ENCODE measurements at places on chromosomes 5 and 9. TPM values are rescaled to one million over a fixed set of nuclear protein-coding genes. Genes with fewer than 3 reads are reported as not detected.

Gene BARHL1
- not detected for total RNA-seq

Gene ANKH
- 25.5 TPM for total RNA-seq

Gene GMCL2
- total RNA-seq, result not detected

Gene GPBP1
- 35.1 TPM for total RNA-seq

Gene EPB41L4B
- total RNA-seq, result 1.1 TPM

Gene CA9
- 1.6 TPM for total RNA-seq

Gene INSL6
- not detected for total RNA-seq

Gene ERBIN
- 41.6 TPM for total RNA-seq

DNA sequence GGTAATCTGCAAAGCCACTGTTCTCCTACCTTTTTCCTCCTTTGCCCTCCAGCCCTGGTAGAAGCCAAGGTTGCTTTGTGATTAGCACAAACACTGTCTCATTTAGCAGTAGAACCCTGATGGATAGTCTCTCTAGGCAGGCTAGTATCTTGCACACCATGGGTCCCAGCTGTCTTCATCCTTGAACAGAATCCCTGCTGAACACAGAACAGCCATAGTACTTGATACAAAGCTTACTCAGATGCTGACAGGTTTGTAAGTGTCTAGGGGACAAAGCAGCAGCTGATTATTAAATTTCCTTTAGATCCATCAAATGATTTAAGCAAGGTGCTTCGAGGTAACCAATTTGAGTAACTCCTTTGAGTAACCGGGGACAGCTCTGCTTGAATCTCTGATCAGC, 163.7 kb upstream of the PPP1R2B start:
- ATAC-seq, result no peak

GRCh38 chr9:128719919-128720605, 3.9 kb downstream of the ZDHHC12 start:
- ATAC-seq, result no peak

DNA sequence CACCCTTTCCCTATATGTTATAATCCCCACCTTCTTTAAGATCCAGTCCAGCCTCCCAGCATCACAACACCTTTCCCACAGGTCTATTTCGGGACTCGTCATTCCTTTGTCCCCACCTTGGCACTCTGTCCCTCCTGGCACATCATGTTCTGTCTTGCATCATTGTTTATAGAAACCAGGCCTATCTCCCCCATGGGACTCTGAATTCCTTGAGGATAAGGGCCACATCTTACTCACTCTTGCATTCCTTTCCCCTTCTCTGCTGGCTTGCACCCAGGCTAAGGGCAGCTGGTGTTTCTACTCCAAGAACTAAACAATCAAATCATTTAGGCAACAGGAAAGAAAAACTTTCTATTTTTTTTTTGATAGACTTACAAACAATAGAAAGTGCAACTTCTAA, 205.7 kb downstream of the AGTPBP1 start:
- ATAC-seq, result no peak

- no peak for ATAC-seq
These were observed 320.5 kb upstream of the CD180 start for GRCh38 chr5:67516948-67517565.

DNA sequence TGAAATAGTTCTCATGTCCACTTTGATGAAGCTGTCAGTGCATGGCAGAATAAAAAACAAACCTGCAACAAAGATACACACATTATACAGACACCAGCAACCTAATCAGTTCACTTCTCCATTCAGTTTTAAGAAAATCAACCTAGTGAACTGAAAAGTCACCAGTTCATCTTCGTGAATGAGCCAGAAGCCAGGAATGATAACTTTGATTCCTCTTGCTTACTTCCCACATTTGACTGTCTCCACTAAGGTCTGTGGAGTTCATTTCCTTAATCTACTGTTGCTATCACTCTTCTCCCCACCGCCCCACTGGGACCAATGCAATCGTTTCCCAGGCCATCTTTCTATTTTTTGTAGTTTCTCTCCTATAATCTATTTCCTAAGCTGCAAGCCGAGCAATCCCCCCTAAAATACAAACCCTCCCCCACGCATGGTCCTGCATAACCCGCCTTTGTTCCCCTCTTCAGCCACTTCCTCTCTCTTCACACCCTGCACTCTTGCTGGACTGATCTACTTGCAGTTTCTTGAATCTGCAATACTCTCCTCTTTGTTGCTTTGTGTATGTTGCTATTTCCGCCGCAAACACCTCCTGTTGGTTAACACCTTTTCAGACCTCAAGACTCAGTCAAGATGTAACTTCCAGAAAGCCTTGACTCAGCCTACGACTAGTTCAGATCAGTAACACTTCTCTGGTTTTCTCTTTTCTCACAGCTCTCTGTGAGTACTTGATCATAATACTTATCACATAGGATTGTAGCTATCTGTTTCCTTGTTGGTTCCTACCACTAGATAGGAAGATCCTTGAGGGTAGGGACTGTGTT, 16.6 kb downstream of the STOM start:
- no peak for ATAC-seq

DNA sequence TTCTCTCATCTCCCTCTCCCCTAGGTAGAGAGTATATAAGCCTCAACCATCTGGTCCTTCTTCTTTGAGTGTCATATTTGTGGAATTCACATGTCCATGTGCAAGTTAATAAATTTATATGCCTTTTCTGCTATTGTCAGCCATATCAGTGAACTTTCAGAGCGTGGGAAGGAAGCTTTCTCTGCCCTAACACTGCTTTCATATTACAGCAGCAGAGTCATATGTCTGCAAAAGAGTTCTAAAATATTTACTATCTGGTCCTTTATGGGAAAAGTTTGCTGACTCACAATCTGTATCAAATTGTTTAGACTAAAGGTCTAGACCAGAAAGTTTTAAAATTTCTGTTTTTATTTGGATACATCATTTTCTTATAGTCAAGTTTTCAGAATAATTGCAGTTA, 669.0 kb downstream of the LRRC70 start:
- no peak for ATAC-seq

GRCh38 chr5:141373673-141374317, at the start of gene PCDHGA6:
Gene PCDHGA6 (plus strand): TSS chr5:141373891. CDS start chr5:141374084, 193 bp downstream.
- no peak for ATAC-seq

DNA sequence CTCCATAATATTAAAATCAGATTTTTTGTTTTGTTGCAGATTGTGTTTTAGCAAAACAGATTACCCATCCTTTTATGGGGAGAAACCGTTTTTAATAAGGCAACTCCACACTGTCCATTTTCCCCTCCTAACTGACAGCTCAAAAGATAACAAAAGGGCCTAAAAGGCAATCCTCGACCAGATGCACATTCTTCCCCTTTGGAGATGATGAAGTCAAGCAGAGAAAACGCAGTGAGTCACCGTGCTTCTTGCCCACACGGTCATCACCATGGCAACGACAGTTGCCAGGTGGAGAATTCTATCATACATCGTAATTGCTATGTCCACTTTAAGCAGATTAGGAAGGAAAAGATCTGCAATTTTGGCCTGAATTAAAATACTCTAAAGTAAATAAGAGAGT, 96.4 kb downstream of the DIRAS2 start:
- ATAC-seq, result no peak

- ATAC-seq, result no peak
These were observed 182.5 kb upstream of the RAD23B start for GRCh38 chr9:107100591-107100990.

DNA sequence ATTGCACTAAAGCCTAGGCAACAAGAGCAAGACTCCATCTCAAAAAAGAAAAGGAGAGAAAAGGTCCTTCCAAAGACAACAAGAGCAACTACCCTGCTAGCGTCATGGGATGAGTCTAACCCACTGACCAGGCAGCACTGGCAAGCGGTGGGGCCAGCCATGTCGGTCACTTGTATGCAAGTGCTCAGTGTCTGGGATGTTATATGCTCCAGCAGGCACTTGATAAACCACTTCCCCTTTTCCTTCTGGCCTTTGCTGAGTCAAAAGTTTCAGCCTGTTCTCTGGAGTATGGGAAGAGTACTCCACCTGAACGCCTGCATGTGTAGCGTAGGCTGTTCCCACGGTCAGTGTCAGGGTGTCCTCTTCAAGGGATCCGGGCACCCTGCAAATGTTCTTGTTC, 9.2 kb upstream of the MXD3 start:
- peak; percentile 12 for ATAC-seq

DNA sequence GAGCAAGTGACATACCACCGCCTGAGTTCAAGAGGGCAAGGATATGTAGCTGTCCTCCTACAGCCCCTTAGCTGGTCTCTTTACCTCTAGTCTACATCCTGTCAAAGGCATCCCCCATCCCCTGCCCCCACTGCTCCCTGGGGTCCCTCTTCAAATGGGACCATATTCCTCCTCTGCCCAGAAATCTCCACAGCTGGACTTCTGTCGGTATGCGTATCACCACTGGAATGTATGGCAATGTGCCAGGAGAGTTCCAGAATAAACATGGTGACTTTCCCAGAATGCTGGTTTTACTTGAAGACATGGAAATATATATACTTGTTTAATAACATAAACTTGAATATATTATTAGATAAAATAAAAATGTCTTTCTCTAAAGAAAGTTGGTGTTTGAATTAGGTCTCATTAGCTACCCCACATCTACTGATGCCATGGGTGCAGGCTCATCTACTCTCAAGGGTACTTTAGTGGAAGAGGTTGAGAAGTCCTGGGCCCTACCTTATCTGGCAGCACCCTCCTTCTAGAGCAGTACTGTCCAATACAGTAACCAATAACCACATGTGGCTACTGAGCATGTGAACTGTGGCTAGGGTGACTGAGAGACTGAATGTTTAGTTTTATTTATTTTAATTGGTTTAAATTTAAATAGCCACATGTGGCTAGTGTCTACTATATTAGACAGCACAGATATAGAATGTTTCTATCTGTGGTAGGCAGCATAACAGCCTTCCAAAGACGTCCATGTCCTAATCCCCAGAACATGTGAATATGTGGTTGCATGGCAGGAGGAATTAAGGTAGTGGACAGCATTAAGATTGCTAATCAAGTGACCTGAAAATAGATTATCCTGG, 181.7 kb upstream of the SLC30A5 start:
- no peak for ATAC-seq

- no peak for ATAC-seq
These were observed 19.4 kb downstream of the AMBP start for GRCh38 chr9:114058688-114059046.

GRCh38 chr5:161414896-161415295, 131.6 kb downstream of the GABRB2 start:
- ATAC-seq, result no peak

DNA sequence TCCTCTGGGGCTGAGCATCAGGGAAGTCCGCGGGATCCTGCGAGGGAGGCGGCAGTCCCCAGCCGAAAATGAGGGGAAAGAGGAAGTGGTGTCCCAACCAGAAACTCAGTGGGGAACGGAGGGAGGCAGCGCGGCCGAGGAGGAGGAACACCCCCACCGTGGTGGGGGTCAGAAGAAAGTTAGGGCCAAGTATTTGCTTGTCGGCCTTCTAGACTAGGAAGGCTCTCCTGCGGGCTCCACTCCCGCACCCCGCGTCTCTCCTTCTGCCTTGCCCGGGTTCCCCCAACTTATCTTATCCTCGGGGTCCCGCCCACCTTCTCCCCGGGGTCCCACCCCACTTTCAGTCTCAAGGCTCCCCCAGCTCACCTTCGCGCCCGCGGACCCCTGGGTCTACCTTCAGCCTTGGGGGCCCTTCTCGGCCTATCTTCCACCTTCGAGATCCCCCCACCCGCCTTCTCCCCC, 557 bp upstream of the PHF2 start:
- peak; percentile 4 for ATAC-seq

DNA sequence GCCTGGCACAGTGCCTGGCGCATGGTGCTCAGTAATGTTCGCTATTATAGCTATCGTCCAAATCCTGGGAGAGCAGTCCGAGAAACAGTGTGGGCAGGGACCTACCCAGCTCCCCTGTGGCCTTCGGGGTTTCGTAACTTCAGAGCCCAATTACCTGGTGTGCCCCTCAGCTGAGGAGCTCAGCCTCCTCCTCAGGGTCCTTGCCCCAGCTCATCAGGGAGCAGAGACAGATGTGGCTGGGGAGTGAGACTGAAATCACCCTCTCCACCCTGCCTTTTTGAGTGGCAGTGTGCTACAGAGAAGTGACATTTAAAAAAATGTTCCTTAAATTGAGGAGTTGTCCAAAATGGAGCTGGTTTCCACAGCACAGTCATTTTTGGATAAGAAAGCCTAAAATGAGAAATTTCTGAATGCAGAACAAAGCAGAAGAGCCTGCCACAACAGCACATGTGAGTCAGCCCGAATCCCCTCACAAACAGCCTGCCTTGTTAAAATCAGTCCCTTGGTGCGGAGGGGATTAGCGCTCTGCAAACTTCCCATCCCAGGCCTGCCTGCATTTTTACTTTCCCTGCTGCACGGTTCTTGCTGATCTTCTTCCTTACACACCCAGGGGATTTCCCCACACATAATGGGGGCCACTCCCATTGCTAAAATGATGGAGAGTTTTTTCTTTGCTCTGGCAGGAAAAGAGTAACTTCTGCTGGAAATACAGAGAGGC, 78.1 kb upstream of the PITX1 start:
- ATAC-seq, result peak; percentile 47

DNA sequence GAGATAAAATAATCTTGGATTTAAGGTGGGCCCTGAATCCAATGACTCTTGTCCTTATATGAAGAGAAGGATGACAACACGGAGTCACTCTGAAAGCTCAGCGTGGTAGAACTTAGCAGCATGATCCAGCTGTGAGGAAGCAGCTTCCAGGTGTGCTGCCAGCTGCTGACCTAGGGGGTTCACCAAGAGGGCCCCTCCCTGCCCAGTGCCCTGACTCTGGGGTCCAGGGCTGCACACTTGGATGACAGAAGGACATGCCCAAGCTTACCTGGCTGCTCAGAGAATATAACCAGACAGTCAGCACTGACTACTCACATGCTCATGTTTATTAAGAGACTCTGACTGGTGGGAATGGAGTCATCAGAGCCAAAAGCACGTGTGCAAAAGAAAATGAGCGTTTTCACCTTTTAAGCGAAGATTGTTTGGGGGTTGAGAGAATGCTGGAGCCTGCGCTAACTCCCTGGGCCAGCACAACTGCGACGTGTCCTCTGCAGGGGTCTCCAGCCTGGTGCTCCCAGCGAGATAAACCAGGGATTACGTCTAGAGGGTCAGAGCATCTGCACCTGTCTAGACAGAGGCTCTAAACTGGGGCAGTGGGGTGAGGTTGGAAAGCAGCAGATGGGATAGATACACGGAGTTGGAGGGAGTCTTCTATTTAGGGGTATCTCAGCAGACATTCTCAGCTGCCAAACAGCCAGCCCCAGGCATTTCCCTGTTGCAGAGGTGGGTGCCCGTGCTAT, 41.3 kb downstream of the ROPN1L start:
- no peak for ATAC-seq

- no peak for ATAC-seq
These were observed 242.2 kb downstream of the GOLPH3 start for GRCh38 chr5:31931874-31932273.

- ATAC-seq, result peak; percentile 4
These were observed 475 bp downstream of the WDR5 start for GRCh38 chr9:134136118-134136995.

DNA sequence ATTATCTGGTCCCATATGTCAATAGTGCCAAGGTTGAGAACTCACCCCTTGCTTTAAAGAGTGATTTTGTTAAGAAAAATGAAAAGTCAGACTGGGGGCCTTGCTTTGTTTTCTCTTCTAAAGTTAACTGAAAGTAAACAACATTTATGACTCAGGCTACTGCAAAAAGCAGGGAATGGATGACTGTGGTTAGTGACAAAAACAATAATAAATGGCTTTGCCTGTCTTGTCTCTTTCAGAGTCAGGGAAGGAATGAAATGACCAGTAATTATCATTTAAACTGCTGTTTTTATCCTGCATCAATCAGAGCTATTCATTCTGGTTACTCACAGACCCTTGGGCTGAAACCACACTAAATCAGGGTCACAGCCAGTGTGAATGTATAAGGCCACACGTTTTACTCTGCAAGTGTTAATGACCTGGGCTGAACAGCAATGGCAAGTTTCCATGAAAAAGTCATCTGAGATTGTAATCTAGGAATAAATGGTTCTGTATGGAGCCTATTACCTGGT, 112.2 kb downstream of the ZNF608 start:
- no peak for ATAC-seq

Measured in esophagus mucosa (tissue), 1 donor.